ENCODE measurements at places on chromosomes 11 and 22.

DNA sequence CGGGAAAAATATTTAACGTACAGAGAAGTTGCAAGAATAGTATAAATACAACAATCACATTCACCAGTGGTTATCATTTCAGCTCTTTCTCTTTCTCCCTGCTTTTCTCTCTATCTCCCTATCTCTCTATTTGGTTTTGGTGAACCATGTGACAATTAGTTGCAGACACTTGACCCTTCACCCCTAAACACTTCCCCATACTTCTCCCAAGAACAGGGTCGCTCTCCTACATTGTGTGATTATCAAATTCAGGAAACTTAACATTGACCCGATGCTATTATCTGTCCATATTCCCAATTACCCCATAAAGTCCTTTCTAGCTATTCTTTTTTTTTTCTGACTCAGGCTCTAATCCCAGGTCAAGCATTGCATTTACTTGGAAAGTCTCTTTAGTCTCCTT lies 4.8 kb upstream of the CYB5R3 start:
- DNase-seq: no peak

- no peak for DNase-seq
These were observed 87.4 kb upstream of the CLDN5 start for GRCh38 chr22:19611590-19611989.

DNA sequence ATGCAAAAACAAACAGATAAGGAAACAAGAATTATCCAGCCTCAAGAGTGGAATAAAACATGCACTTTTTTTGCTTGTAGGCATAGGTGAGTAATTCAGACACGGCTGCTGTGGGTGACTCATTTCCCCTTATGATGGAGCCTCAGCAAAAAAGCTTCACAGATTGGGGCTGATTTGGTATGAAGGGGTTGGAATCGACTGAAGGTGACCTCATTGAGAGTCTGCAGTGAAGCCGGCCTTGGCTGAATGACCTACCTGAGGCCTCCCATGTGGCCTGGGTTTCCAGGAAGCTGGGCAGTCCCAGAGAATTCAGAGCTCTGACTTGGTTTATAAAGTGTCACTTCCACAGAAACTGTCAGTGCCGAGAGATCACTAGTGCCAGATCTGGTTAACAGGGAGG lies 34.2 kb upstream of the VPREB1 start:
- DNase-seq: no peak

GRCh38 chr11:9916480-9916879 lies 252.6 kb downstream of the SWAP70 start:
- no peak for DNase-seq

- no peak for DNase-seq
These were observed 208.4 kb downstream of the BRD1 start for GRCh38 chr22:49619301-49619700.

DNA sequence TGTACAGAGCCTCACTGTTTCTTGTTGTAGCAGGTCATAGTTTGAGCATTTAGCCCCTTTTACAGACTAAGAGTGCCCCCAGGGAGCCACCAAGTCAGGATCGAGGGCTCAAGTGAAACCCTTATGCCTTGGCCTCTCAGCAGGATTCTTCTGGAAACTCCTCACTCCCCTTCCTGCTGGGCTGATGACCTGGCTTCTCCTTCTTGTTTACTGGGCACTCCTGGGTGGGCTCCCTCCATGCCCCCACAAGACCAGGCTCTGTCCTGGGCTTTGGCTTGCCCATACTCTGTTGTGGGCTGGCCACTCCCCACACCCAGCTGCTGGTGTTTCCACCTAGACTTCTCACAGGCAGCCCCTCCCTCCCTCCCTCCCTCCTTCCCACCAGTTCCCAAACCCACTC lies 69.6 kb downstream of the MED15 start:
- DNase-seq: no peak

GRCh38 chr11:69339041-69339733 lies 45.2 kb downstream of the MYEOV start:
- no peak for DNase-seq

DNA sequence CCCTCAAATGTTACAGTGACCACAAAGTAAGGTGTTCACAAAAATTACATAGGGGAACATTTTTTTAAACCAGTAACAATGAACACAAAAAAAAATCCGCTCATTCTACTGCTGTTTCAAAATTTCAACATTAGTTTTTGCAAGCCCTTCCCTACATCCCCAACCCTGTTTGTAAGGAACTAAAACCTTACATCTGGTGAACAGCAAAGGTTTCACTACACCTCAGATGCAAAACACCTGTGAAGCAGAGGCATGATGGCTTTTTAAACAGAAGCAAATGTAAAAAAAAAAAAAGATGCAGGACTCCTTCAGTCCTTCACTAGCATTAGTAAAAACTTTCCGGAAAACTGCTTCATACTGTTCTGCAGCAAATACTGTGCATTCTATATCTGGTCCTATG lies 50.0 kb upstream of the API5 start:
- DNase-seq: no peak

GRCh38 chr22:45499746-45500145 lies 2.9 kb upstream of the FBLN1 start:
- no peak for DNase-seq

- no peak for DNase-seq
These were observed 41.5 kb upstream of the MYEOV start for GRCh38 chr11:69252490-69252837.

DNA sequence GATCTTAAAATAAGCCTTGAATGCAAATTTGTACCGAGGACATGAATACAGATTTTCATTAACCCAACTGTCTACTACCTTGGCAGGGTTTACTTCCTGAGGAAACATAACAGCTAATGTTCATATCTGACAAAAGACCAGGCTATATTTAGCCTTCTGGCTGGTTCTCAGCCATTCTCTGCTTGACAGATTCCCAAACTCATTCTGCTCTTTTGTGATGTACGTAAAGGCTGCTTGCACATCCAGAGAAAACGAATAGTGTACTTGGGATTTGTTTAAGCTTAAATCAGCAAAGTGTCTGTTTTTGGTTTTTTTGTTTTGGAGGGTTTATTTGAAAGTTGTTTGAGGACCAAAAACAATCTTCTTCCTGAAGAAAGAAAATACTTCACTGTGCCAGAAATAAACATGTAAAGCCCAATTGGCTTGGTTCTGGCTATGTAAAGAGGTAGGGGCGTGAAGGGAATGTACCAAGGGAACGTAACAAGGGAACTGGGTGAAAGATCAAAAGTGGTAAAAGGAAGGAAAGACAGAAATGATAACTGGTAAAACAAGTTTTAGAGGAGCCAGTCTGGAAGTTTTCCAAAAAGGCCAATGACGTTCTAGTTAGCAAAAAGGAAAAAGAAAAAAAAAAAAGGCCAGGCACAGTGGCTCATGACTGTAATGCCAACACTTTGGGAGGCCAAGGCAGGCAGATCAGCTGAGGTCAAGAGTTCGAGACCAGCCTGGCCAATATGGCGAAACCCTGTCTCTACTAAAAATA lies 21.4 kb upstream of the CRTAM start:
- no peak for DNase-seq

- DNase-seq: no peak
These were observed 45.5 kb upstream of the GLYATL1B start for GRCh38 chr11:59040607-59041006.

GRCh38 chr11:64891215-64891848 lies 12.9 kb upstream of the EHD1 start:
- DNase-seq: no peak

- DNase-seq: no peak
These were observed 5.4 kb downstream of the TBC1D10C start for GRCh38 chr11:67409261-67409666.

GRCh38 chr22:41920271-41920976 lies 5.5 kb upstream of the SHISA8 start:
- no peak for DNase-seq

- DNase-seq: no peak
These were observed 43.5 kb downstream of the ST14 start for GRCh38 chr11:130202818-130203689.

Data from smooth muscle cell of the brain vasculature (primary cell).